ENCODE measurements at places on chromosomes 16 and 17.

- DNase-seq, result no peak
These were observed 53.1 kb downstream of the PRMT7 start for GRCh38 chr16:68363658-68364521.

DNA sequence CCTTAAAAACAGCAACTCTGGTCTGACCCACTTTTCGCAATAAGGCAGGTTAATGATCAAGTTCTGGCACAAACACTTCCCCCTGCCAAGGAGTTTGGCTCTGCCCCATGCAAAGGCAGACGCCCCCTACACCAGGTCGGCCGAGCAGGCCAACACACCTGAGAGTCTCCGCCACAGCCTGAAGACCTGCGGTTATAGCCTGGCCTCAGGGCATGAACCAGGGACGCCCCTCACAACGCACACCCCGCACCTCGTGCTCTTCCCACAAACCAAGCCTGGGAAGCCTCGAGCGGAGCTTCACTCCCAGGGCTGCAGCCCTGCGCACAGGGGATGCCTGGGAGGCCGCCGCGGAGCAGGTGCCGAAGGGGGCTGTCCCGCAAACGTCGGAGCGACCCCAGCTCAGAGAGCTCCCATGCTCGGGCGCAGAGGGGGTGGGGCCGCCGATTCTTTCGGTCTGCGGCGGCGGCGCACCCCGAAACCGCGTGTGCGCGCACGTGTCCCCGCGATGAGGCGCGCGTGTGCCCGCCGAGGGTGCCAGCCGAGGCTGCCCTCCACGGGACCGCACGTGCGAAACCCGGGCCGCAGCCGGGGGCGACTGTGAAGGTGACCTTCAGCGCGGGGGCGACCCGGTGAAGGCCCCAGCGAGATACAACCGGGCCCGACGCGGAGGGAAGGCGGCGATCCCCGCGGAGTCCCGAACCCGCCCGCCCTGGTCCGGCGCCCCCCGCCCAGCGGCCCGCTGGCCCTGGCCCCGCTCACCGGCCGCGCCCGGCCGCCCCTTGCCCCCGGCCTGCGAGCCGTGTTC is 559 bp downstream of the CLUH start:
- DNase-seq, result no peak

DNA sequence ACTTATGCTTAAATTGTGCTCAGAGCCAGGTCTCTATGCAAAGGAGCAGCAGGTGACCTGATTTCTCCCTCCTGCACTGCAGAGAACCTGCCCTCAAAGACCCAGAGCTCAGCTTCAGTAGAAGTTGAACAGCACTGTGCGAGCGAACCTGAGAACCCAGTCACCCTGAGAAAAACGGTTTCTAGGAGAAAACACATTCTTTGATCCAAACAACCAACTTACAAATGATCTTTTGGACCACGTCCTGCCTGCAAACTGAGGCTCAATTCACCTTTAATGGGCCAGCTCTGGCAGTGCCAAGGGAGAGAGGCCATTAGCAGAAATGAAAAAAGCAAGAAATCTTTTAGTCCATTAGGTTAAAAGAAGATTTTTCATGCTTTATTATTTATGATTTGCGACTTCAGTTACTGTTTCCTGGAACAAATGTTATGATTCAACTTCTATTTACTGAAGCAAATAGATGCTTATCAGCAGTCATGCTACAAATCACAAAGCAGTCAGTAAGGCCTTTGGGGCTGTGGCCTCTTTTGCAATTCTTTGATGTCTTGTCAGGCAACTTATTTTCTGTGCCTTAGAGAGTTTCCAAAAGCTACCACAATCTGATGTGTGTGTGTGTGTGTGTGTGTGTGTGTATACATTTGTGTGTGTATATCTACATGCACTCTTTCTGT is 65.7 kb upstream of the LRRC37A3 start:
- no peak for DNase-seq

GRCh38 chr17:27457731-27458523 is 1.7 kb downstream of the KSR1 start:
- DNase-seq, result no peak

DNA sequence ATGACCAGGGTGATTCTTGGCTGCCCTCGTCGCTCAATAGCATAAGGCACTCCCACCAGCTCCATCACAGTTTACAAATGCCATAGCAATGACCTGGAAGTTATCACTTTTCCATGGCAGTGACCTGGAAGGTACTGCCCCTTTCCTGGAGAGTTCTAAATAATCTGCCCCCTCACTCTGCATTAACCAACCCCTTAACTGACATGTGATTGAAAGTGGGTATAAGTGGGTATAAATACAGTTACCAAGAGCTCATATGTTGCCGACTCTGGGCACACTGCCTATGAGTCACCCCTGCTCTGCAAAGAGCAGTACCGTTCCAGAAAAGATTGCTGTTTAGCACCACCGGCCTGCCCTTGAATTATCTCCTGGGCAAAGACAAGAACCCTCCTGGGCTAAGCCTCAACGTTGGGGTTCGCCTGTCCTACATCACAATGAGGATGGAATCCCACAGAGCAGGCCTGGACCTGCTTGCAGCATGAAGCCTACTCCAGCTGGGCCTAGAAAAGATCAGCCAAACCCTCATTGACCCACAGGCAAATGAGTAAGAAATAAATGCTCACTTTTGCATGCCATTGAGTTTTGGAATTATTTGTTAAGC is 95.2 kb upstream of the SEC14L1 start:
- no peak for DNase-seq

DNA sequence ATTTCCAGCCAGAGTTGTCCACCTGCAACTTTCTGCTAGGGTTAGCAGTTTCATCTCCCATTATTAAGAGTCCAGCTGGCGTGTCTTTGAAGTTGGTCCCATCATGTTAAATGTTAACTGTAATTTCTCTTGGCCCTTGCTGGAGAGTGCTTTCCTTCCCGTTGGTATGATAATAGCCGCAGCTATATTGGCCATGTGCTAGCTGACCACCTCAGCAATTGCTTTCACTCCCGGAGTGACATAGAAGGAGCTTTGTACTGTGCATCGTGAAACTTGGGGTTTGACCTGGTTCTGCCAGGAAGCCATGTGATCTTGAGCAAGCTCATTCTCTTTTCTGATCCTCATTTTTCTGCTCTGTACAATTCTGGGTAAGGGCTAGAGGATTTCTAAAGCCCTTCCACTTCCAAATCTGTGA is 81.0 kb upstream of the TBX2 start:
- no peak for DNase-seq

Measured in ovary (tissue), 10 donors.